NCI-H2107 (cell line): ENCODE measurements at places on chromosomes 6 and 20.
A peak's percentile ranks its signal among the peaks of the same experiment; 100 is the strongest.

GRCh38 chr6:144847916-144848315 is 562.8 kb downstream of the UTRN start:
- no peak for DNase-seq

DNA sequence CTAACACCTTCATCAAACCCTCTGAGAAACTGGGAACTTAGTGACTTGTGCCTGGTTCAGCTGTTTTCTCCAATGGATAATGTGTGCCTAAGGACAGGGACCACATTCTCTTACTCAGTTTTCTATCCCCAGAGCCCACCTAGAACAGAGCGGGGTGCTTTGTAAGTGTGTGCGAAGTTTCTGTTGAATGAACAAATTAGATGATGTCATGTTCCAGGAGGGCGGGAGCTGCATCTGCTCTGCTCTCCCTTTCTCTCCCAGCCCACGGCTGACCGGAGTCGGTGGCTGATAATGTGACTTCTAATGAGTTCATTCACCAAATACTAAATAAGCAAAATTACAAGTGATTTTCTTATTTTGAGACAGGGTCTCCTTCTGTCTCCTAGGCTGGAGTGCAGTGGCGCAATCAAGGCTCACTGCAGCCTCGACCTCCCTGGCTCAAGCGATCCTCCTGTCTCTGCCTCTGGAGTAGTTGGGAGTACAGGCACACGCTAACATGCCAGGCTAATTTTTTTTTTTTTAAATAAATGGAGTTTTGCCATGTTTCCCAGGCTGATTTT is 60.7 kb upstream of the FNDC1 start:
- DNase-seq = no peak

GRCh38 chr6:56808871-56809359 is 146.0 kb upstream of the BEND6 start:
- DNase-seq = no peak

GRCh38 chr6:125918681-125919566 is 37.6 kb upstream of the HINT3 start:
- peak; percentile 18 for DNase-seq

- no peak for DNase-seq
These were observed 45.6 kb upstream of the TNFAIP3 start for GRCh38 chr6:137821491-137821890.

GRCh38 chr6:46329568-46329967 is 158.8 kb upstream of the ENPP5 start:
- DNase-seq = no peak

DNA sequence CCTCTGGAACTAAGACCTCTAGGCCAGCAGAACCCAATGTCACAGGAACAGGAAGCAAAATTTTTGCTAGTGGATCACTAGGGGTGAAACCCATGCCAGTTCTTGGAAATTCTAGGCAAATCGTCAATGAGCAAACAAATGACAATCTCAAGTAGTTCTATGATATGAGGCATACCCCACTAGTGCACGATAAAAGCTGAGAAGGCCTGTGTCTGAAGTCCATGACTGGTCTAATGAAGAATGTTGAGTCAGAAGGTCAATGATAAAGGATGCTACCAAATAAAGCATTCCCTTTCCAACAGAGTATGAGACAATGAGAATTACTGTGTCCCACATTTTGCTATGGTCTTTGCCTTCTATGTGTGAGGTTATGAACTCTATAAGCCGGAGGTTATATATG is 149.4 kb upstream of the NOX3 start:
- no peak for DNase-seq

DNA sequence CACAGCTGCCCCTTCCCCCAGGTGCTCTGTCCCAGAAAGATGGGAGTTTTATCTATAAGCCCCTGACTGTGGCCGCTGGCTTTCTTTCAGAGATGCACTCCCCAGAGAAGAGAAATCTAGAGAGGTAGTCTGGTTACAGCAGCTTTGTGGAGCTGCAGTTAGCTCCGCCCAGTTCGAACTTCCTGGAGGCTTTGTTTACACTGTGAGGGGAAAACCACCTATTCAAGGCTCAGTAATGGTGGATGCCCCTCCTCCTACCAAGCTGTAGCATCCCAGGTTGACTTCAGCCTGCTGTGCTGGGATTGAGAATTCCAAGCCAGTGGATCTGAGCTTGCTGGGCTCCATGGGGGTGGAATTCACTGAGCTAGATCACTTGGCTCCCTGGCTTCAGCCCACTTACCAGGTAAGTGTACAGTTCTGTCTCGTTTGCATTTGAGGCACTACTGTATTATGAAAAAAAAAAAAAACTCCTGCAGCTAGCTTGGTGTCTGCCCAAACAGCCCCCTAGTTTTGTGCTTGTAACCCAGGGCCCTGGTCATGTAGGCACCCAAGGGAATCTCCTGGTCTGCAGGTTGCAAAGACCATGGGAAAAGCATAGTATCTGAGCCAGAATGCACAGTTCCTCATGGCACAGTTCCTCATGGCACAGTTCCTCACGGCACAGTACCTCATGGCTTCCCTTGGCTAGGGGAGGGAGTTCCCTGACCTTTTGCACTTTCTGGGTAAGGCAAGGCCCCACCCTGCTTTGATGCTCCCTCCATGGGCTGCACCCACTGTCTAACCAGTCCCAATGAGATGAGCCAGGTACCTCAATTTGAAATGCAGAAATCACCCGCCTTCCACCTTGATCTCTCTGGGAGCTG is 275.0 kb downstream of the CENPW start:
- no peak for DNase-seq

DNA sequence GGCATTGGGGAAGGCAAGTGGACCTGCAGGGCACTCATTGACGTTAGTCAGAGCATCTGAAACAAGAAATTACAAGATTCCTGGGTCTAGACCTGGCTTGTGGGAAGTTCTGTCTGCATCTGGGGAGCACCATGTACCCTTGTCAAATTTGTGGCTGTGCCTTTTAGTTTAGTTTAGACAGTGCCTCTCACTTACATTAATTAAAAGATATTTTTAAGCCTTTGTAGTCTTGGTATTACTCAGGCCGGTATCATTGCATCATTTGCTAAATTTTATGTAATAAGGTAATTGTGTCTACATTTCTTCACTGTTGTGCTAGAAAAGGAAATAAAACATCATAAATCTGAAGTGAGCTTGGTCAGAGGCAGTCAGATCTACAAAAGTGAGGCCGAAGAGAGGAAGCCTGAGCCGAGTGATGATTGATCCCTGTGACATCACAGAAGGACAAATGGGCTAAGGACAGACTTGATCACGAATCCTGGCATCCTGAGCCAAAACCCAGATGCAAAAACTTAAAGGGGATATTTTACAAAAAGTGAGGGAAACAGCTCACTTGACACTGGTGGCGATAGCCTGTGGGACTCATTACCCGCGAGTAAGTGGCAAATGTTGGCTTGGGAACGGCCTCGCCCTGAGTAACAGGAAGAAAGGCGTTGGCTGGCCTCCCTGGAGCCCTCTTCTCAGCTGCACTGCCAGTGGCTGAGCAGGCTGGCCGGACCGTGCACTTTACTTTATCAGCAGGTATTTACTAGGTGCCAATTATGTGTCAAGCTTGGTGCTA is 106.5 kb downstream of the TCP11 start:
- no peak for DNase-seq

GRCh38 chr6:35385457-35386202 is 43.3 kb downstream of the PPARD start:
- DNase-seq = no peak

- DNase-seq = peak; percentile 67
These were observed 130.5 kb downstream of the MYB start for GRCh38 chr6:135311446-135312200.

GRCh38 chr20:56468316-56469076 is at the start of gene RTF2:
Gene RTF2 (plus strand): TSS chr20:56468627. CDS start chr20:56468698, 71 bp downstream.
- peak; percentile 87 for DNase-seq

- DNase-seq = no peak
These were observed 12.1 kb downstream of the BCL2L1 start for GRCh38 chr20:31710423-31711108.

DNA sequence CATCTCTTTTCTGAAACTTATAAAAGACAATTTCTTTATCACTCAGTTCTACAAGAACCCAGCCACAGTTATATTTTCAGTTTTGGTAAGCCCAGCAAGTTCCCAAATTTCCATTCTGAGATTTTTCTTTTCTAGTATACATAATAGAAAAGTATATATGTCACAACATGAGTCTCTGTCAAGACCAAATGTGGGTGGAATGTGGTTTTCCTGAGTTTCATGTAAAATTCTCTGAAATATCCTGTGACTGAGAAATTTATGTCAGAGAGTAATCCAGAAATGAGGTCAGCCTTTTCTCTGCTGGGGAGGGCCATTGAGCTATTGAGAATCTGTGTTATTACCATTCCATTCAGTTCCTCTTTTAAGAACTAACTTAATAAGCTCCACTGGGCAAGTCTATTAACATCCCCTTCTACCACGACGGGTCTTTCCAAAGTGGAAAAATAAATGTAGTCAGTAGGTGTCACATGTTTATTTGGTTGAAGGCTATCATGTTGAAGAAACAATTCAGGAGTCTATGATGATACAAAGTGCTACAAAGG is 100.7 kb upstream of the HMGN3 start:
- no peak for DNase-seq

DNA sequence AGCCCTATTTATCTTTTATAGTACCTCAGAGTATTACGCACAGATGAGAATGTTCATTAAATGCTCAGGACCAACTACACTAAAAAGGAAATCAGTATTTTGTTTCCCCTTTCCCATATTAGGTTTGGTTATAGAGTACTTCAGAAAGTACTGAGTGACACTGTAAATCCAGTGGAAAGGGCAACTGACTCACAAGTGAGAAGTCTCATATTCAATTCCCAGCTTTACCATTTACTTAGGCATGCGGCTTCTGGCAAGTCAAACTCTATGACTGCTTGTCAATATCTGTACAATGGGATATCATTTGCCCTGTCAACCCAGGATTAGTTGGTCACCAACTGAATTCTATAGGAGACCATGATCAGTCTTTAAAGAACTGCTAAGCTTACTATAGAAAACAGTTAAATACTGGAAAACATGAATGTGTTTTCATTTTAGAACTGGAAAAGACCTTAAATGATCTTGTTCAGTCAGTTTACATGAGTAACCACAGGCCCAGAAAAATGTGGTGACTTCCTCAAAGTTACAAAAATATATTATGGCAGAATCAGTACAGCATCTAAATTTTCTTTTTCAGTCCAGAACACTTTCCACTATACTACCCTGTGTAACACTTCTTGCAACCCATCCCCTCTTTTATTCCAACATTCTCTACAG is 3.6 kb downstream of the MAP3K7 start:
- no peak for DNase-seq

GRCh38 chr20:12966468-12967085 is 42.2 kb upstream of the SPTLC3 start:
- no peak for DNase-seq

GRCh38 chr20:9269280-9269971 is 200.5 kb downstream of the PLCB4 start:
- DNase-seq = no peak

GRCh38 chr6:109609737-109610136 is 81.3 kb downstream of the AK9 start:
- DNase-seq = no peak
